Type B pancreatic cell (in vitro differentiated cells): ENCODE measurements at places on chromosomes 1 and 21.
A peak's percentile ranks its signal among the peaks of the same experiment; 100 is the strongest.

DNA sequence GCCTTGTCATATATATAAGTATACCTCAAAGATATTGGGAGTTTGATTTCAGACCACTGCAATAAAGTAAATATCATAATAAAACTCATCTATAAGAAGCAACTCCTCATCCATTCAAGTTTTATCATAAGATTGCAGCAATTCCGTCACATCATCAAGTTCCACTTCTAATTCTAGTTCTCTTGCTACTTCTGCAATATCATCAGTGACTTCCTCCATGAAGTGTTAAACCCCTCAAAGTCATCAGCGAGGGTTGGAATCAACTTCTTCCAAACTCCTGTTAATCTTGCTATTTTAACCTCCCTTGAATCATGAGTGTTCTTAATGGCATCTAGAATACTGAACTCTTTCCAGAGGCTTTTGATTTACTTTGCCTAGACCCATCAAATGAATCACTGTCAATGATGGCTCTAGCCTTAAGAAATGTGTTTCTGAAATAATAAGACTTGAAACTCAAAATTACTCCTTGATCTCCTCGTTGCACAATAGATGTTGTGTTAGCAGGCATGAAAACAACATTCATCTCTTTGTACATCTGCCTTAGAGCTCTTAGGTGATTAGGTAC, 88.3 kb downstream of the RPE65 start:
- DNase-seq = no peak

GRCh38 chr21:46325073-46325912, 1.3 kb downstream of the PCNT start:
- peak; percentile 74 for DNase-seq

GRCh38 chr1:204041232-204041767, 31.6 kb upstream of the SOX13 start:
- no peak for DNase-seq

DNA sequence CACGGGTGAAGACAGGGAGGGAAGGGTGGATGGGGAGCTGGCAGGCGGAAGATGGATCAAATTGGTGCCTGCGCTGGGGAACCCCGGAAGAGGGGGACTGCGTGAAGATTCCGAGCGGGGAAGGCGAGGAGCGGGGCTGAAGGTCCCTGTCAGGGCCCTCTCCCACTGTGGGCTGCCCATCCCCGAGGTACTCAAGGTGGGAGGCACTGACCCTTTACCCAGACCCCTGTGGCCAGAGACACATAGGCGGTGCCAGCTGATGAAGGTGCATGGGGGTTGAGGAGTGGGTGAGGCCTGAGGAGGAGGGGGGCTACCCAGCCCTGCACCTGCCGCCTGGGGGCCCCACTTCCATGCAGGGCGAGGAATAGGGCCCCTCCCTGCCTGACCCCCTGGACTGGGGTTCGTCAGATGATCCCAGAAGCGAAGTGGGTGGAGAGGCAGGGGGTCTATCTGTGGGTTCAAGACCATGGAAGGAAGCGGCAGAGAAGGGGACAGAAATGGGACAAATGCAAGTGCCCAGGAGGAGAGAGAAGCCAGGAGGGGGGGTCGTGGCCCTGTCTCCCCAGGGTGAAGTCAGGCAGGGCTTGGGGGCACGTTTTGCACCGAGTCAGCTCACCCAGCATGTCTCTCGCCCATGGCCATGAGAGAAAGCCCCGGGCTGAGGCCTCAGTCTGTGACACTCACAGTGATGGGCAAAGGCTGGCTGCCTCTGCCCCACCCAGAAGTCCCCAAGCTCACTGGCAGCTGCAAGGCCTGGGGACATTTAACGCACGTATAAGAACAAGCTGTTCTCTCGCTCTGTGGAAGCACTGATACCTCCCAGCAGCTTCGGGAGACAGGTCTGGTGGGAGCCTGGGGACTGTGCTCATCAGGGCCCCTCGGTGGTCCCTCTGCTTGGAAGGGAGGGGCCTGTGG, 7.0 kb upstream of the MMEL1 start:
- DNase-seq = peak; percentile 65

DNA sequence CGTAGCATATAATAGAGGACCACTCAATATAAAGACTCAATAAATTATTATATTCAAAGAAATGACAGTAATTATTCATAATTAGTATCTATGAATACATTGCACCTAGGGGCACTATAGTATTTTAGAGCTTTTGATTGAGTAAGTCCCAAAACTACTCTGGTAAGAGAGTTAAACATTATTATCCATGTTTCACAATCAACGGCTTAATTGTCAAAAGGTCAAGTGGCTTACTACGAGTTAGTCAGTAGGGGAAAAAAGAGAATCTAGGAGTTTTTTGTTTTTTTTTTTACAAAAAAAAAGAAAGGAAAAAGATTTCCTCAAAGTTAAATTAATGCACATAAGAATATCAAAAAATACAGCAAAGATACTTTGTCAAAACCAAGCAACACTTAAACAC, 20.4 kb upstream of the LAMC1 start:
- DNase-seq = no peak

GRCh38 chr1:28196330-28196729, 19.8 kb upstream of the PTAFR start:
- DNase-seq = no peak

DNA sequence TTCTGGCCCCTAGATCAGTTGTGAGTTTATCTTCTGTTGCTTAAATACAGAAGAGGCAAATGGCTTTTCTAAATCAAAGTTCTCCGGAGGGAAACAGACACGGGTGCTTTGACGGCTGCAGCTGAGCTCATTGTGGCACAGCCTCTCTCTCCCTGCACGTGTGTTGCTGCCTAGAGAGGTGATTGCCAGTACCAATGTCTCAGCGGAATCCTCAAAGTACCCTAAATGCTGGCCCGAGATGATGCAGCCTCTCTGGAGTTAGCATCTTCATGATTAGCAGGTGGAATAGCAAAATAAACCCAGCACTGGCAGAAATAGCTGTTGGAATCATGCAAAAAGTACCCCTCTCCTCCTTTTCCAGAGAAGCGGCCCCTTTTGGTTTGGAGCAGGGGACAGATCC, 192.2 kb downstream of the PRDM2 start:
- DNase-seq = no peak

DNA sequence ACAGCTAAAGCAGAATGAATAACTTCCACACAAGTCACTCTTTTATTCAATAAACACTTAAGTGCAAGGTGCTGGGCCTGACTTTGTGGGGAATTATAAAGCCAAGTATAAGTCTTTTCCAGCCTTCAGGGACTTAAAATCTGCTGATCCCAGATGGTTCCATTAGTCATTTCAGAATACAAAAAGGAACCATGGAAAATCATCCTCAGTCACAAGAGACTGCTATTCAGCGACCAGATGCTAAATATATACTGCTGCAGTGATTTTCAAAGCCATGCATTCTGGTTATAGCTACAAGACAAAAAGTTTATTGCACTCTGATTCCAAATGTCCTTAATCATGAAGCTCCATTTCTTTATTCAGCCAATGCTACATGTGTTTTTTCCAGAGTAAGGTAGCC, 25.7 kb downstream of the GLMN start:
- no peak for DNase-seq
